ENCODE measurements at places on chromosomes 1 and 21.

DNA sequence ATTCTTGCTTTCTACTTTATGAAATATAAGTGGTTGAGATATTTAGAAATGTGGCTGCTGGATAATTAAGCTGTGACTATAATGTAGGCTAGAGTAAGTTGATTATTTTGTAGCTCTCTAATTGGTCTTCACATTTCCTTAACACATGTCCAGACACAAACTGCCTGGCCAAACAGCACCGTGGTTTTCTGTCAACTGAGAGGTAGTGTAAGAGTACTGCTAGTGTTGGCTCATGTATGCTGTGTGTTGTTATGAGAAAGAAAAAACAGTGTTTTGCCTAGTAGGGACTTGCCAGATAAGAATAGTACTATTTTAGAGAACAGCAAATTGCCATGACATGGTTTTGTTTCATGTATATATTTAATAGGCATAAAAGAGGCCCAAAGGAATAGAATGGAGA, 37.1 kb downstream of the TMED5 start:
- no peak for DNase-seq

GRCh38 chr1:165836664-165837482, 9.5 kb downstream of the UCK2 start:
- no peak for DNase-seq

GRCh38 chr21:25029580-25029979, 577.7 kb downstream of the MRPL39 start:
- DNase-seq = no peak

DNA sequence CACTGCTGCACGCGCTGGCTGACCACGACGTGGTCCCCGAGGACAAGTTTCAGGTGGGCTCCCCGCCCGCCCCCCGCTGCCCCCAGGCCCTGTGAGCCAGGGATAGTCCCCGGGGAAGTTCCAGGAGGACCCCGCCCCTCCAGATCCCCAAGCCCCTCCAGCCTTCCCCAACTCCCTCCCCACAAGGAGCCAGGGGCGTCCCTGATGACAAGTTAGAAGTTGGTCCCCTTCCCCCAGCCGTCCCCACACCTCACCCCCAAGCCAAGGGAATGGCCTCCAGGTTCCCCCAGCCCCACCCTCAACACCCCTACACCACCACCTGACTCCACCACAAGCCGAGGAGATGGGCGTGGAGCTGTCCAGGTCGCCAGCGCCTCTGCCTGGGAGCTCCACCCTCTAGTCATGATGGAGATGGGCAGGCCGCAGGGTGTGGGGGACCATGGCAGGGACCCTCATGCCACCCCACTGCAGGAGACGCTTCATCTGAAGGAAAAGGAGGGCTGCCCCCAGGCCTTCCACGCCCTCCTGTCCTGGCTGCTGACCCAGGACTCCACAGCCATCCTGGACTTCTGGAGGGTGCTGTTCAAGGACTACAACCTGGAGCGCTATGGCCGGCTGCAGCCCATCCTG, 525 bp downstream of the AIRE start:
- no peak for DNase-seq

GRCh38 chr1:202283379-202283844, 58.3 kb downstream of the UBE2T start:
- no peak for DNase-seq

- DNase-seq = no peak
These were observed 340.2 kb upstream of the NR5A2 start for GRCh38 chr1:199687321-199687720.

GRCh38 chr1:152118915-152119314, 3.7 kb upstream of the TCHH start:
- DNase-seq = no peak

GRCh38 chr1:162446946-162447345, 35.0 kb upstream of the SH2D1B start:
- no peak for DNase-seq

DNA sequence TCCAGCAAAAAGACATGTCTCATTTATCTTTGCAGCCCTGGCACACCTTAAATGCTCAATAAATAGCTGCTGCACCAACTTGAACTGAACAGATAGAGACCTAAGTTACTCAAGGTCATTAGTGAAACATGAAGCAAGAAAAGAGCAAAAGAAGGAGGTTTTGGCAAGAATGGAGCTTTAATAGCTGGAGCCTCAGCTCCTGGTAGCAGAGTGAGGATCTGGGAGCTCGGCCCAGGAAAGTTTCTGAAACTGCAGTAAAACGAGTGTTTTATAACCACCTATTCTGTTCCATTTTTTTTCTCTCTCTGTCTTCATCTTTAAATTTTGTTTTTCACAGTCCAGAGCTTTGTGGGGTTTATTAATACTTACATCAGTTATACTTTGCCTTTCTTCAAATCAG, 207.5 kb downstream of the SETD4 start:
- no peak for DNase-seq

- no peak for DNase-seq
These were observed 45.1 kb upstream of the MUTYH start for GRCh38 chr1:45385302-45385701.

- DNase-seq = no peak
These were observed 2.2 kb downstream of the IER5 start for GRCh38 chr1:181090641-181091126.

- no peak for DNase-seq
These were observed 878.5 kb downstream of the USP25 start for GRCh38 chr21:16608209-16608830.

DNA sequence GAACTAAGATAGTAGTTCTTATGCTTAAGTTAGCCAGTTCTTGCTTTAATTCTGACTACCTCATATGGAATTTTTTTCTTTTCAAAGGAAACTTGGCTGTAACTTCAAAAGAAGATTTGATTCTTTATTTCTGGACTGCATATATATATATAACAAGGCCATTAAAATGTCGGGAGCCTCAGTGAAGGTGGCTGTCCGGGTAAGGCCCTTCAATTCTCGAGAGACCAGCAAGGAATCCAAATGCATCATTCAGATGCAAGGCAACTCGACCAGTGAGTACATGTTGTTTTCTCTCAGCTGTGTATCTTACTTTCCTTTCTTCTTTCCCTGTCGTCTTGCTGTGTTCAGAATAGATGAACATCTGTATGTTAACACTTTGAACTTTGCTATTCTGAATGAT, 21.8 kb downstream of the KIF1B start:
- no peak for DNase-seq

DNA sequence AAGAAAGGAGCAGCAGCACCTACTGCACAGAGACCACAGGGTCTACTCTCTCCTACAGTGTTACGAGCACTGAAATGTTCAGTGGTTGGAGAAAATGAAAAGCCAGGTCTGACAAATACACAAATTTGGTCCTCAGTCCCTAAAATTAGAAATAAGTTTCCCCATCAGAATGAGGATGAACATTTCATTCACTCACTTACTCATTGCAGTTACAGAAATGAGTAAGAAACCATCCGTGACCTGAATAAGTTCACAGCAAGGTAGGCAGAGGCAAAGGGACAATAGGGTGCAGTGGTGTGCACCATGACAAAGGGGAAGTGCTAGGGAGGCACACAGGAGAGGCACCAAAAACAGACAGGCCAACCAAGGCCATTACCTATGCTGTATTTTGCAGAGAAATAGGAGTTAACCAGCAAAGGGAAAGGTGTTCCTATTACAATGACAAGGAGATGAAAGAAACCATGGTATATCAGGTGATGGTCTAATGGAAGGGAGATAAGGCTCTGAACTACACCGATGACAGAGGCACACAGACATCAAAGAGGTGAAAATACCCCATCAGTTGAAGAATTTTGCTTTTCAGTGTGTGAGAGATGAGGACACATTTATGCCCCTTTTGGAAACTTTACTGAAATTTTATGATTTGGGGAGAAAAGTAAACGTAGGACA, 29.4 kb downstream of the VAV3 start:
- no peak for DNase-seq

DNA sequence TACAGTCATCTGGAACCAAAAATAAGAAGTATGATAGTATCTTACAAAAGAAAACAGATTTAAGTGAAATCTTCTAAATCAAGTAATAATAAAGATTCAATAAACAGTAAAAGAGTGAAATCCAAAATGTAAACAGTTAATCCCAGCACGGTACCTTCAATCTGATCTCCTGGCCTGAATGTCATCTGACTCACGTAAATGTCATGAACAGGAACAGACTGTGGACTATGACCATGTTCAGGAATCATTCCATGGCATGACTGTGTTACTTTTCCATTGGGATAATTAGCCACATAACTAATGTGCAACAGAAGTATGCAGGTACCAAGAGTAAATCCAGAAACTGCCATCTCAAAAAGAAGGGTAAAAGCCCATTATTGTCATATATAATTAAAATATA, 18.0 kb downstream of the FRRS1 start:
- DNase-seq = no peak

DNA sequence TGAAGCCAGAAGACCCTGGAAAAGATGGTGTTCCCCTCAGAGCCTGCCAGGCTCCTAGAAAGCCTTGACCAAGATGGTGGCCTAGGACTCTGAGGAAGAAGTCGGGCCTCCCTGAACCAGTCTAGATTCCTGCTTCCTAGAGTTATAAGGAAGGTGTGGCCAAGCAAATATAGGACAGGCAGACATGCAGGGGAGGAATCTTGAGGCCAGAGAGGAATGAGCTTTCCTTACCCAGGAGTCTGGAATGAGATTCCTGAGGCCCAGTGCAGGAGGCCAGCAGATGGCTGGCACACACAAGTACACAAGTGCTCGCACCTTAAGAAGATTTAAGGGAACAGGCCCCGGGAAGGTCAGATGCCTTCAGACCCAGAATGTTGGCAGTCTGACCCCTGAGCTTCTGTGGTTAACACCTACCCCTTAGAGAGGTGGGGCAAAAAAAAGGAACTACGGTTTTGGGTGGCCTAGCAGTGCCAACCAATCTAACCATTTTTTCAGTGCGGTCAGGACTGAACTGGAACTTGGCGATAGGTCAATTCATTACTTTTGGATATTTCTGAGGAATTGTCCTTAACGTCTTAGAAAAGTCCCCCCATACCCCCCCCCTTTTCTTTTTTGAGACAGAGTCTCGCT, 73.3 kb downstream of the MDM4 start:
- DNase-seq = no peak

- DNase-seq = no peak
These were observed 187.7 kb upstream of the EDN2 start for GRCh38 chr1:41672173-41672572.

DNA sequence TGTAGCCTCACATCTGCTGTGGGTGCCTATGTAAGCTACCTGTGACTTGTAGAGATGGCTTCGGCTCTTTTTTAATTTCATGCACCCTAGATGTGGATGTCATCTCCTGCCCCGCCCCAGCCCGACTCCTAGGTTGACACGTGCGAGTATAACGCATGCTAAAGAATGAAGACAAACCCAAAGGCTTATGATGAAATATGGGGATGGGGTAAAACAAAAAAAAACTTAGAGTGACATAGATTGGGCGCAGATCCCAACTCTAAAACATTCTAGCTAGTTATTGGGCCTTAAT, 613 bp upstream of the ERO1B start:
- DNase-seq = no peak

DNA sequence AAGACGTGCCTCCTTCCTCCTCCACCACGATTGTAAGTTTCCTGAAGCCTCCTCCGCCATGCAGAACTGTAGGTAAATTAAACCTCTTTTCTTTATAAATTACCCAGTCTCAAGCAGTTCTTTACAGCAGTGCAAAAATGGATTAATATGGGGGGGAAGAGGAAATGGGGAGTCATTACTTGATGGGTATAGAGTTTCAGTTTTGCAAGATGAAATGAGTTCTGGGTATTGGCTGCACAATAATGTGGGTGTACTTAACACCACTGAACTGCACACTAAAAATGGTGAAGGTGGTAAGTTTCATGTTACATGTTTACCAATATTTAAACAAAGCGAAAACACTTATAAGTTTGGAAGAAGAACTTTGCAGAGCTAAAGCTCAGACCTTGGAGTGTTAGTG, 24.3 kb upstream of the DISP1 start:
- DNase-seq = no peak

DNA sequence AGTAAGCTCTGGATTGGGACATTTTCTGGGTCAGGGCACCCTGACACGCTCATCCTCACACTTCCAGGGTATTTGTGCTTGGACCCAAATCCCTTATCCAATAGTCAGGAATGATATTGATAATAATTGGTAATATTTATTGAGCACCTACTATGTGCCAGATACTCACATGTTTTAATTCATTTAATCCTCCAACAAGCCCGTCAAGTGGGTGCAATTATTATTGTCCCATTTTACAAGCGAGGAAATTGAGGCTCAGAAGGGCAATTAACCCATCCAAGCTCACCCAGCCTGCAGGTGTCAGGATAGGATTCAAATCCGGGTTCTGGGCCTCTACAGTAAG, 11.4 kb upstream of the PADI3 start:
- no peak for DNase-seq

DNA sequence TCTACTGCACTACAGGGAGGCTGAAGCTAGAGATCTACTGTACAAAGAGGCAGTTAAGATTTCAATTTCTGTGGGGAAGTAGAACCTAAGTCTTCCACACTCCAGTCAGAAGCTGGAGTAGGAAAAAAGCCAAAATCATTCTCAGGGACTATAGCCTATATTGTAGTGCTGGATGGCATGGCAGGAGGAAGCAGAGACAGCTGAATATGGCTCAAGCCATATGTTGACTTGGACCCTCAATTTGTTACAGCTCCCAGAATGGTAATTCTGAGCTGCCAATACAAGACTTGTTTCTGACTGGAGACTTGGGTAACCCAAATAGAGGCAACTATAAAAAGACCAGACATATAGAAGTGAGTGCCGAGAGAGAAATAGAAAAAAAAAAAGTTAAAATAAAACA, 200.6 kb downstream of the PTBP2 start:
- DNase-seq = no peak

DNA sequence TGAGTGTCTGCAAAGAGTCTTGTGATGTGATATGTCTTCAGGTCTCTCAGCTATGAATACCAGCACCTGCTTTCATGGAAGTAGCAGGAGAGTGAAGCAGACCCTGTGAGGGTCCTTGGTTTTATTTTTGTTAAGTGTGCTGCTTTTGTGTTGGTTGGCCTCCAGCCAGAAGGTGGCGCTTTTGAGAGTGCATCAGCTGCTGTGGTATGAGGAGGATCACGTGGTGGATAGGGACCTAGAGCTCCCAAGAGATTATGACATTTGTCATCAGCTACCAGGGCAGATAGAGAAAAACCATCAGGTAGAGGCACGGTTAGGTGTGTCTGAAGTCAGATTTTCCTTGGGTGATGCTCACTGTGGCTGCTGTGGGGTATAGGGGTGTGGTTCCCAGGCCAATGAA, 1232.1 kb downstream of the MRPL39 start:
- no peak for DNase-seq

- no peak for DNase-seq
These were observed 27.1 kb downstream of the RIMS3 start for GRCh38 chr1:40638097-40639036.

DNA sequence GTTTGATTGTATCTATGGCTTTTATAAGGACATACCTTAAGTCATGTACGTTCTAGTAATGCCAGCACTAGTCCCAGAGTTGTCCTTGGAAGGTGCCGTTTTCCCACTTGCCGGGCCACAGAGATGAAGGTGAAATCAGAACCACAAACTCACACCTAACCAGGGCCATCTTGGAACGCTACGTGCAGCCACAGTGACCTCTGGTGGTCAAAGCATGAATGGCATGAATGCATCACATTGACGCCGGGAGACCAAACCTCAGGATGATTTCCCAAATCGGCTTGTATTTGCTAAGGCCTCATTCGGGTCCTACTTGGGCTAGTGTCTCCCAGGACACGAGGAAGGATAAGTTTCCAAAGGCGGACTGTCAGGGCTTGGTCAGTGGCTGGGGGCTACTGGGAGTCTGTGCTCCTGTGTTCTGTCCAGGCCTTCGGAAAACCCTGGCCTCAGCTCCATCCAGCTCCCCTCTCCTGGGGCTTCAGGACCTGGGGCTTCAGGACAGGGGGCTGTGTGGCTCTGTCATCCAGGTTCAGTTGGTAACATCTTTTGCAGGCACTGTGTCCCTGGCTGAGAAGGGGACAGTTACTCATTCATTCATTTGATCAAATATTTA, 260.5 kb downstream of the PRDM2 start:
- no peak for DNase-seq

Measured in thoracic aorta (tissue), 2 donors.